ENCODE measurements at places on chromosomes 6 and 20.

DNA sequence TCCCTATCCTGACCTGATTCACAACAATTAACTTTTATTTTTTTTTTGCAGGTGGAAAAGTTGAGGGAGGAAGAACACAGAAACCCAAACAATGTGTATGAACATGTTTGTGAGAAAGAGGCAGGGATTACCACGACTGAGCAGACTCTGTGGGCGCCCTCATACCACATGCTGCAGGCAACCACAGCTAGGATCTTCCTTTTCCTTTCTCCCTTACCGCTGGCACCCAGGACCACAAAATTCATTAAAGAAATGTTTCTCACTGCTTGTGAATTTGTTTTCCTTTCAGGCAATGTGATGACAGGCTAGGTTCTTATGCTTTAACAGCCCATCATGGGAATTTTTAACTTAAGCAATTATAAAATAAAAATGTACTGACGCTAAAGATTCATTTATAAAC lies 287.1 kb downstream of the GMDS start:
- no peak for DNase-seq

- DNase-seq = no peak
Measured at GRCh38 chr6:110233770-110234374, 53.6 kb downstream of the CDC40 start.

DNA sequence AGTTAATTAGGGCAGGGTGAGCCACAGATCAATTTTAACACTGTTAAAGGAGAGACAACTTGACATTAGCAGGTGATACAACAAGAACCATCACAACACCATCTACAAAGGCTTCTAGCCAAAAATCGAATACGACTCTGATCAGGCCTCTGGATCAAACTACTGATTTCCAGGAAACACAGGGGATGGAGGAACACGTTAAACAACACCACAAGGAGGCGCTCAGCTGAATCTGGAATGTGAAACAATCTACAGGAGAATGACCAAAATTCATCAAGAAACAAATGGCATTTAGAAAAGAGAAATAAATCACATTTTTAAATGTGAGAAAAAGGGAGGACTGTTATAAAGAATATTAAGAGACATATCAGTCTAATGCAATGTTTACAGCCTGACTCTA lies 13.5 kb upstream of the MAFB start:
- no peak for DNase-seq

GRCh38 chr6:37242429-37243052 lies 15.0 kb upstream of the TBC1D22B start:
- DNase-seq = no peak

DNA sequence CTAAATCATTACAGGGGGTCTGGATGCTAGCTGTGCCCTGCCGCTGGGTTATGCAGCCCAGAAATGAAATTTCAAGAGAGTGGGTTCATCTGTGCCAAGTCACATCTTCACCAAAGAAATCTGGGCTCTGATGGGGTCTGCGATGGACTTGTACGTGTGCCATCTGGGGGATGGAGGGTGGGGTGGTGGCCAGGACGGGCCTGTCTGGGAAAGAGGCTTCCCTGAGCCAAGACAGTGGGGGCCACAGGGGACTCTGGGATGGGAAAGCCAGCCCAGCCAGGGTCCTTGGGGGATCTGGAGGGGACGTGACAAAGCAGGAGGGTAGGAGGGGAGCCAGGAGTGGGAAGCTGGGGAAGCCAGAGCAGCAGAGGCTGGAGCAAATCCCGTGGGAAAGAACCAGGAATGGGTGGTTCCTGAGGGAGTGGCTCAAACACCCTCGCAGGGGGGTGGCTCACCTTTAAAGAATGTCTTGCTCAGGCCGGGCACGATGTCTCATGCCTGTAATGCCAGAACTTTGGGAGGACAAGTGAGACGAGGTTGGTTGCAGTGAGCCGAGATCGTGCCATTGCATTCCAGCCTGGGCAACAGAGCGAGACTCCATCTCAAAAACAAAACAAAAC lies 36.3 kb upstream of the SULF2 start:
- DNase-seq = no peak

GRCh38 chr20:35979544-35979943 lies 11.2 kb downstream of the CNBD2 start:
- no peak for DNase-seq

GRCh38 chr20:54254596-54254995 lies 46.7 kb downstream of the PFDN4 start:
- no peak for DNase-seq

DNA sequence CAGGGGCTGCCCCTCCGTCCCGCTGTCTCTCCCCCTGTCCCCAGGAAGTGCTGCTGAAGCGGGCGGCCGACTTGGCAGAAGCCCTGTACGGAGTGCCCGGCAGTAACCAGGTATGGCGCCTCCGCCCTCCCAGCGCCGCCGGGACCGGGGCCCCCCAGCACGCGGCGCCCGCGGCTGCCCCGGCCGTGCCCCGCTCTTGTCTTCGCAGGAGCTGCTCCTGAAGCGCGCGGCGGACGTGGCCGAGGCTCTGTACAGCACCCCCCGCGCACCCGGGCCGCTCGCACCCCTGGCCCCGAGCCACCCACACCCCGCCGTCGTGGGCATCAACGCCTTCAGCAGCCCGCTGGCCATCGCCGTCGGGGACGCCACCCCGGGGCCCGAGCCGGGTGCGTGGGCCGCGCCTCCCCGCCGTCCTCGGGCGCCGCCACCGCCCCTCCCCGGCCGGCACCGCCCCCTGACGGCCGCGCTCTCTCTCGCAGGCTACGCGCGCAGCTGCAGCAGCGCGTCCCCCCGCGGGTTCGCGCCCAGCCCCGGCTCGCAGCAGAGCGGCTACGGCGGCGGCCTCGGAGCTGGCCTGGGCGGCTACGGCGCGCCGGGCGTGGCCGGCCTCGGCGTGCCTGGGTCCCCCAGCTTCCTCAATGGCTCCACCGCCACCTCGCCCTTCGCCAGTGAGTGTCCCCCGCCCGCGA lies 48.4 kb downstream of the CPXM1 start:
- peak; percentile 65 for DNase-seq

- no peak for DNase-seq
Measured at GRCh38 chr6:25094726-25095125, 159.0 kb upstream of the RIPOR2 start.

- no peak for DNase-seq
Measured at GRCh38 chr6:26249707-26249956, 115.4 kb upstream of the BTN3A2 start.

GRCh38 chr6:149230712-149231460 lies 86.6 kb upstream of the TAB2 start:
- DNase-seq = no peak

- no peak for DNase-seq
Measured at GRCh38 chr6:73377225-73377624, 7.5 kb upstream of the OOEP start.

DNA sequence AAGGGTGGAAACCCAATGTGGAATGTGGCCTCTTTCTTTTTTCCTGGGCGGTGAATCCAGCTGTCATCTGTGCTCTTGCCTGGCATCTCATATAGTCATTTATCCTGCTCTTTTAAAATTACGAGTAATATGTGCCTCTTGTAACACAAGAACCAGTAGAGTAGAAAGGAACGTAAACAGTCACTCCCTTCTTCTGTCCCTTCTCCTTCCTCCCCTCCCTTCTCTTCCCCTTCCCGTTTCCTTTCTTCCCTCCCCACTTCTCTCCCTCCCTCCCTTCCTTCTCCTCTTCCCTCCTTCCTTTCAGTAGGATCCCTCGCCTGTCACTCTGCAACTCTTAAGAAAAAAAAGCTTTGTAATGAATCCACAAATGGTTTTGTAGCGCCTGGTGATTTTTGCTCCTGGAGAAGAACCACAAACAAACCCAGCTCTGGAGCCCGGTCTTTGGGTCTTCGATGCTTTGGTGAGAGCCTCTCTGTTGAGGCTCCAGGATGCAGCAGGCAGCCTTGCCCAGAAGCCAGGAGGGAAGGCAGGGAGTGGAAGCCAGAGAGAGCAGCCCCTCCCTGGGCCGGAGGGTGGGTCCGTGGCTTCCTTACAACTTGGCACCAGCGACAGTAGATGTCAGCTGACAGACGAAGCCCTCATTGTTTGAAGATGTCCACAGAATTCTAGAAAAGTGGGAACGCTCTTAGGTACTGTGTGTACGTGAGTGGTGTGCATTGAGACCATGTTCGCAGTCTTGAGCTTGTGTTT lies 15.0 kb downstream of the DUSP22 start:
- no peak for DNase-seq

- no peak for DNase-seq
Measured at GRCh38 chr20:35172434-35172806, 548 bp downstream of the PROCR start.

DNA sequence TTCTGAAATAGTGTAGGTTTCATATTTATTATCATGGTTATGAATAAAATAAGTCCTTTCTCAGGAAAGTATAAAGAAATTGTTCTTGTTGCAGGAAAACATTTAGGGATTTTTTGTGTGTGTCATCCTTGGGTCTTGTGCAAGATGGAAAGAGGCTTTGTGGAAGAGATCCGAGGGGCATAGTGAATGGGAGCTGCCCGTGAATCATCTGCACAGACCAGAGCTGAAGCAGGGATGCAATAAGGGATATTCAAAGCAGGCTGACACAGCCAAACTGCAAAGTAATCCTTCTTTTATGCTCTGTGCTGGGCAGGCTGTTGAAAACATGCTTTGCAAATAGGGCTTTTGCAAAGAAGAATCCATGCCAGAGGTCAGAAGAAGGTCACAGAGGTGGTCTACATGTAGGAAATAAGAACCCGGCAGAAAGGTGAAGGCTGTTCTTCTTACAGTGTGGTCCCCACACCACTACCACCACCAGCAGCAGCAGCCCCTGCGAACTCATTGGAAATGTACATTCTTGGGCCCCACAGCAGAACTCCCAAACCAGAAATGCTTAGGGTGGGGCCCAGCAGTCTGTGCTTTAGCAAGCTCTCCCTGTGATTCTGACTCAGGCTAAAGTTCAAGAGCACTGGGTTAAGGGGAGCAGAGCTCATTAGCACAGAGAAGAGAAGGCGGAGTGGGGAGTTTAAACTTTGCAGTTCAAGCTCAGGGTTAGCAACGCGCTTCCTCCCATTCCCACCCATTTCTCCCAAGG lies 237.6 kb downstream of the QKI start:
- DNase-seq = no peak

DNA sequence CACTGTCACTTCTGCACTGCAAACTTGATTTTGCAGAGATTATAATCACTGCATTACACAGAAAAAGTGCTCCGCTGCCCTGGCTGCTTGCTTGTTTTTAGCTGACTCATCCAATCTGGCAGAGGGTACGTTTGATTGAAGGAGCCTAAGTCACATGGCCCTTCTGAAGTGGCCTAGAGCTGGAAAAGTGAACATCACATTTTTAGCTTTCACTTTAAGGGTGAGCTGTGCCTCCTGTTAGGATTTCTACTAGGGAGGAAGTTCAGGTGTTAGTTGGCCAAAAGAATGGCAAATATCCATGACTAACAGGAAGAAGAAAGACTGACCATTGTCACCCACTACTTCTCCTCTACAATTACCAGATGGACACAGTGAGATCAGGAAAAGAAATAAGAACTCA lies 889.1 kb upstream of the MAP3K7 start:
- DNase-seq = no peak

GRCh38 chr6:135054226-135054568 lies 425 bp downstream of the HBS1L start:
- DNase-seq = no peak

DNA sequence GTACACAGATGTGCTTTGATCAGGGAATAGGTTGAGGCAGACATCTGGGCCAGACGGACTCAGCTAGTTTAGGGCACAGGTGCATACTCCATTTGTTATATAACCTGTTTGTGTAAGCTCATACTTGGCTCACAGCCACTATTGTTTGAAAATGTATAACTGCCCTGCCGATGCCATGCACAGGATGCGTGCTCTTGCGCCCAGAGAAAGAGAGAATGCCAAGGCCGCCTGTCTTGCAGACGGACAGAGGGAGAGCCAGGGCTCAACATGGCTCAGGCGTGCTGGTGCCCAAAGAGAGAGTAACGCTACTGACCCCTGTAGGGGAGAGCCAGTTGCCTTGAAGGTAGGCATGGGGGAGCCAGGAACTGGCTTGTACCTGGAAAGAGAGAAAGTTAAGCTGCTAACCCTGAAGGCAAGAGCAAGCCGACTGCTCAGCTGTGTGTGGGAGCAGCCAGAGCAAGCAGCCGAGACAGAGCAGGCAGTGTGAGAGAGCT lies 57.7 kb downstream of the FAM229B start:
- no peak for DNase-seq

DNA sequence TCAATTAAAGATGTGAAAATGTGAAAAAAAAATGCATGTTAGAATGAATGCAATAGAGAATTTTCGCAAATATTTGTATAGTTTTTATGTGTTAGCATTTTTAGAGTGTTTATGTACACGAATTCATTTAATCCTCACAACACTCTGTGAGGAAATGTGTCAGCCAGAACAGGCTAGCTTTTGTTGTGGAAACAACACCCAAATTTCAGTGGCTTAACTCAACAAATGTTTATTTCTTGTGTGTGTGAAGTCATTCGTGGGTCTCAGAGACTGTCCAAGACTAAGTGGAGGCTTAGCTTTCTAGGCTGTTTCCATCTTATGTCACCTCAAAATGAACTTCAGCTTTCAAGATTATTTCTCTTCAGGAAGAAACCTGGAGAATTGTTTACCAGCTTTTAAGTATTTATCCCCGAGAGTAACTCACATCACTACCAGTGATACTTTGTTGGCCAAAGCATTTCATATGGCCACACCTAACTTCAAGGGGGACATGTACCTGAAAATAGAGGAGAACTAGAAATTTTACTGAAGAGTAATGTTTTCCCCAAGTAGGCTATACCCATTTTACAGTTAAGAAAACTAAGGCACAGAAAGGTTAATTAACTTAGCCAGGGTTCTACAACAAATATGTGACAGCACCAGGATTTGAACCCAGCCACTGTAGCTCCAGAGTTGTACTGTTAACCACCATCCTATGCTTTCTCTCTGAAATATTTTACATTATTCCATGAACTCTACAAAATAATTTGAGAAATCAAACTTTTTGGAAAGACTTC lies 306.1 kb downstream of the QKI start:
- no peak for DNase-seq

DNA sequence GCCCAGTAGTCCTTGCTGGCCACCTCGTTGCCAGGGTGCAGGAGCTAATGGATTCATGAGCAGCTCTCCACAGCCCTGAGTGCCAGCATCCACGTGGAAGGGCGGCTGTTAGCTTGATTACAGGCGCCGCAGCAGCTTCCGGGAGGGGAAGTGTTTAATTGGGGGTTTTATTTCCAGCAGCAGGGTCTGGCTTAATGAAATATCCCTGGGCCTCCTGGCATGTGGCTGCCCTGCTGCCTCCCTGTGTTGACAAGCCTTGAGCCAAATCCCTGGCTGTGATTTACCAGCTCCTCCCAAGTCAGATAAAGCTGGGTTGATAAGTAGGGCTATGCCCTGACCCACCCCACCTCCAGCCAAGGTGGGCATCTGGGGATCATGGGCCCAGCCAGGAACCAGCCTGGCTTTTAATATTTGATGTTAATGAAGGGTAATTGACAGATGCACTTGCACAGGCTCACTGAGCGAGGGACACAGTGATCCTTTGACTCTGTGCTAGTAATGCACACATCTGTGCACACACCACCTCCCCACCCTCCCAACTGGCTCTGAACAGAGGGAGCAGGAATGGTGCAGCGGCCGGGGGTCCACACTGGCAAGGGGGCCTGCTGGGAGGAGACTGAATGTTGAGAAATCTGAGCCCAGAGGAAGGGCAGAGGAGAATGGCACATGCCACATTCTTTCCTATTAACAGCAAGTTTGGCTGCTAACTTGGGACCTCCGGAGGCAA lies 13.6 kb downstream of the GLP1R start:
- DNase-seq = no peak

- DNase-seq = no peak
Measured at GRCh38 chr20:20582734-20583133, 129.7 kb downstream of the RALGAPA2 start.
